Stimulated activated CD4-positive, alpha-beta T cell treated with anti-CD3 and anti-CD28 coated beads, Interleukin-1b, Interleukin-23, amount 100 ng/mL, for 4 hours (primary cell): ENCODE measurements at places on chromosomes 7 and 10.

DNA sequence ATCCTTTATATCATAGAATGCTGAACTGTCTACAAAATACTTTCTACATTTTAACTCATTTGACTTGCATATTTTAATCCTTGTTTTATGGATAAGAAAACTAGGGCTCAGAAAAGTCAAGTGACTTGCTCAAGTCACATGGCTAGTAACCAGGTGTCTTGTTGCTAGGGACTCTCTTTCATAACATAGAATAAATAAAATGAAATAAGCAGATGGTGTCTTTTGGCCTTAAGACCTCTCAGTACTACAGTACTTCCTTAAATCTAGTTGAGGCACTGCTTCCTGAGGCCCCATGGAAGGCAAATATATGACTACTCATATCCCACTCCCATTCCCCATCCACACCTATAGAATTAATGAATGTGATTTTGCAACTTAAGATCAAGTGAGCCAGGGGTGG is 87.9 kb downstream of the CDK6 start:
- no peak for DNase-seq

DNA sequence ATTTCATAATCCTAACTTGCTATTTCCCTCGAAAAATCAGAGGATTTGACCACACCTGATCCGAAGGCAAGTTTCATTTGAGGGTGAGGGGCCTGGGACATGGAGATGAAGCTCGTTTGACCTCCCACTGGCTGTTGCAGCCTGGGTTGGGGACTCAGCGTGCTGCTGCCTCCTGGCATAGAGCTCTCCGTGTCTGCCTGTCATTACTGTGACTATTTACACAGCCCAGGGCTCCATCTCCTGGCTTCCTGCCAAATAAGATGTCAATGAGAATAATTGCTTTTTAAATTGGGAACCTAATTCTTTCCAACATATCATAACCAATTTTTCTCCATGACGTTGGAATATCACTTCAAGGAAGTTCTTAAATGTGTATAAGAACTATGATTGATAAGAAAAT is 139.3 kb upstream of the COBL start:
- no peak for DNase-seq

- DNase-seq = no peak
These were observed 65.5 kb upstream of the PAPSS2 start for GRCh38 chr10:87594181-87594580.

DNA sequence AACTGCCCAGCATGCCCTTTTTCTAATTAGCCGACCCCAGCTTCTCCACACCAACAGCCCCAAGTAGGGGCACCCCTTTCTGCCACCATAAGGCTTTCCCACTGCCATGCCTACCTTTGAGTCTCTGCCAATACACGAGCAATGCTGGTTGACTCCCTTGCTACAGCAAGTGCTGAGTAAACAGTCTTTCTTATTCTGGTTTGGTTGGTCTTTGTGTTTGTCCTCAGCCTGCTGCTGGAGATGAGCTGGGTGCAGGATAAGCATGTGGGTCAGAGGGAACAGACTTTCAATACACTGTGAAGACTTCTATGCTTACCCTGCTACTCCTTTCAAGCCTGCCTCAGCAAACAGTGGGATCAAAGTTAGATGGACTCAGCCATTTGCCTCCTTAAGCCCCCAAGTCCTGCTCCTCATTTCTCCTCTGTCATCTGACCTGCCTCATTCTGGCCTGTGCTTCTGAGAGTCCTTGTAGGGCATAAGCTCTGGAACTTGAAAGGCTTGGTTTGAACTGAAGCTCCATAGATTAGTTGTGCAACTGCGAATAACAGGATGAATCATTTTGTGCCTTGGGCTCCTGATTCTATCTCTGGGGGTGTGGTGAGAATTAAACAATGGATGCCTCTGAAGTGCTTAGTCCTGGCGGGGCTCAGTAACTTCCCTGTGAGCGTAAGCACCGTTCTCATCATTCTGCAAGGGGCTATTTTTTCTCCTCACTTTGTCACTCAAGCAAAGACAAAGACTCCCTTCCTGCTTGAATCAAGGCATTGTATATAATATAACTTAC is 533.8 kb upstream of the DPP6 start:
- no peak for DNase-seq

GRCh38 chr7:86664486-86664885 is 20.8 kb downstream of the GRM3 start:
- no peak for DNase-seq

DNA sequence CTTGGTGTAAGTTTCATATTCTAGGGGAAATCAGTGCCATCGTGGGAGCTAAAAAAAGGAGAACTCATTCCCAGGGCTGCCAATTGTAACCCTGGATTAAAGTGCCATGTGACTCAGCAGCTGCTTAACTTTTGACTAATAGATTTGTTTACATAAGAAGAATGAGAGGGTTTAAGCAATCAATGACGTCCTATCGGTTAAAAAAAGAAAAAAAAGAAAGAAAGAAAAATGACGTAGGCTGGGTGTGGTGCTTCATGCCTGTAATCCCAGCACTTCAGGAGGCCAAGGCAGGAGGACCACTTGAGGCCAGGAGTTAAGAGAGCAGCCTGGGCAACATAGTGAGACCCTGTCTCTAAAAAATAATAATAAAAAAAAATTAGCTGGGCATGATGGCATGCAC is 116.2 kb upstream of the AFAP1L2 start:
- no peak for DNase-seq

DNA sequence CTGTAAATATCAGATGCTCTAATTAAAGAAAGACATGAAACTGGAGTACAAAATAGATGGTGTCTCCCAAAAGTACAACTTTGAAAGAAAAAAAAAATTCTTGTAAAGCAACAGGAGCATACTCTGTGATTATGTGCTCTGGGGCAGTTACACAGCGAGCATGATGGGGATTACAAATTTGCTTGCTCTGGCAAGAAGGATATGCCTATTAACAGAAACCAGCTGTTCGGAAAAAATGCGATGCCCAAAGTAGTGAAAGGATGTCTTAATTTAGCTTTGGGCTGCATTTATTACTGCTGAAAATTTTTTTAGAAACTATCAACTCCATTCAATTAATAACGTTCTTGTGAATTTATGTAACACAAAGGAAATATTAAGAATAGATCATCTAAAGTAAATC is 256.9 kb upstream of the TPK1 start:
- DNase-seq = no peak

DNA sequence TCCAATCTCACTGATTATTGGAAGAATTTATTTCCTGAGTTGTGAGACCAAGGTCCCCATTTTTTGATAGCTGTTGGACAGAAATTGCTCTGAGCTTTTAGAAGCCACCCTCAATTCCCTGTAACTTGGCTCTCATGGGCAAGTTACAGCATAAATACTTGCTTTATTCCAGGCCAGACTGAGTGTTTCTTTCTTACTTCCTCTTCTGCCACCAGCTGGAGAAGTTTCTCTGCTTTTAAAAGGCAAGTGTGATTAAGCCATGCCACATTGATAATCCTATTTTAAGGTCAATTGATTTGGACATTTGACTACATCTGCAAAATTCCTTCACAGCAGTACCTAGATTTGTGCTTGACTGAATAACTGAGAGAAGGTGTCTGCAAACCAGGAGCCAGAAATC is 14.1 kb upstream of the TAS2R41 start:
- DNase-seq = no peak

DNA sequence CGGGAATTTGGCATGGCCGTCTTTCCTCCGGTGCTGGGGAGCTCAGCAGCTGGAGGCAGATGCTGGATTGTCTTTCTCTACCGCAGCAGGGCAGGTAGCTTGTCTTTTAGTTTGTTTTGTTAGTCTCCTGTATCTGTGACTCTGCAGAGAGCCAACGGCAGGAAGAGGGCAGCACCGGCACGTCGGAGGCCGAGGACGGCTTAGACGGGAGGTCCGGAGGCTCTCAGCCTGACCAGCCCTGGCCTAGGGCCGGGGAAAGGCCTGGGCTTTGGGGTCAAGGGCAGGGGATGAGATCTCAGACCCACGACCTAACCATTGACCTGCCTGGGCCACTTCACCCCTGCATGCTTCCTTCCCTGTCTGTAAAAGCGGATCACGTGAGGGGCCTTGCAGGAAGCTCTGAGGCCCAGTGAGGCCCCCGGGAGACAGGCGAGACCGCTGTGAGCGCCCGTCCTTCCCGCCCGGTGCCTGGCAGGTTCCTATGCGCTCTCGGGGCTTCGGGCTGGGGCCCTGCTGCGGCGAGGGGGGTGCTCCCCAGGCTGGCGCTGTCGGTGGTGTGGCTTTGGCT is 72.7 kb downstream of the LHPP start:
- DNase-seq = no peak

- no peak for DNase-seq
These were observed 1.3 kb downstream of the PTPRZ1 start for GRCh38 chr7:121874298-121874697.

- DNase-seq = no peak
These were observed 338.1 kb downstream of the WDR37 start for GRCh38 chr10:1394155-1394912.

GRCh38 chr10:111100198-111100597 is 23.4 kb downstream of the ADRA2A start:
- no peak for DNase-seq

DNA sequence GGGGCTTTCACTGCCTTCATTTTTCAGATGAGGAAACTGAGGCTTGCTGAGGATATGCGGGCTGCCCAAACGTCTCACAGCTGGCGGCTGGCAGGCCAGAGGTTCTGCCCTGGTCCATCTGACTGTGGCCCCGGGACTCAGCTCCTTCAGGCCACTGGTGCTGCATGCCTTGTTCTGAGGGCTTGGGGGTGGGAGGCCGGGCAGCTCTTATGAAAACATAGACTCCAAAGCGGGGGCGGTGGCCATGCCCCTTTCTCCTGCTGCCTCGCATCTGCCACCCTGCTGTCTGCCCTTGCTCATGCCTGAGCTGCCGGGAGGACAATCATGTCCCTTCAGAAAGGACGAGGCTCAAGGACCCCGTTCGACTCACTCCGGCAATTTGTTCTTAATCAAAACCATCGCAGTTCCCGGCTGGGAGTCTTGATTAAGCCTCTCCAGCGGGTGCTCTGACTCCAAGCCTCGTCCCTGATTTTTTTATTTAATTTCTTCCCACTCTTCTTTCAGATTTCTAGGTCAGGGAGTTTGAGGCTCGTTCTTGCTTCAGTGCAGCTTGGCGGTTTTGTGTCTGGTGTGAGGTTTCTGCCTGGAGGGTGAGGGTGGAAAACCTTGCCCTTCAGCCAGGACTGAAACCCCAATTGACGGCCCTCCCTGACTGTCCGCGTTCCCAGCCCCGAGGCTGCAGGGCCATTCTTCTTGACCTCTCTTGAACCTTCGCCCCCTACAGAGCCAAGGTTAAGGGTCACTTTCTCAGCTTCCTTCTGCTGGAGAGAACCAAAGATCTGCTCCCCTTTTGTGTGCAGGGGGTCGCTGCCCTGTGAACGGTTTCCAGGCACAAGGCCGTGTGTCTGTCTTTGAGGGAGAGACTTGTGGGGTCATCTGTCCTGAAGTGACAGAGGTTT is 120.8 kb downstream of the DNAJB6 start:
- DNase-seq = no peak

DNA sequence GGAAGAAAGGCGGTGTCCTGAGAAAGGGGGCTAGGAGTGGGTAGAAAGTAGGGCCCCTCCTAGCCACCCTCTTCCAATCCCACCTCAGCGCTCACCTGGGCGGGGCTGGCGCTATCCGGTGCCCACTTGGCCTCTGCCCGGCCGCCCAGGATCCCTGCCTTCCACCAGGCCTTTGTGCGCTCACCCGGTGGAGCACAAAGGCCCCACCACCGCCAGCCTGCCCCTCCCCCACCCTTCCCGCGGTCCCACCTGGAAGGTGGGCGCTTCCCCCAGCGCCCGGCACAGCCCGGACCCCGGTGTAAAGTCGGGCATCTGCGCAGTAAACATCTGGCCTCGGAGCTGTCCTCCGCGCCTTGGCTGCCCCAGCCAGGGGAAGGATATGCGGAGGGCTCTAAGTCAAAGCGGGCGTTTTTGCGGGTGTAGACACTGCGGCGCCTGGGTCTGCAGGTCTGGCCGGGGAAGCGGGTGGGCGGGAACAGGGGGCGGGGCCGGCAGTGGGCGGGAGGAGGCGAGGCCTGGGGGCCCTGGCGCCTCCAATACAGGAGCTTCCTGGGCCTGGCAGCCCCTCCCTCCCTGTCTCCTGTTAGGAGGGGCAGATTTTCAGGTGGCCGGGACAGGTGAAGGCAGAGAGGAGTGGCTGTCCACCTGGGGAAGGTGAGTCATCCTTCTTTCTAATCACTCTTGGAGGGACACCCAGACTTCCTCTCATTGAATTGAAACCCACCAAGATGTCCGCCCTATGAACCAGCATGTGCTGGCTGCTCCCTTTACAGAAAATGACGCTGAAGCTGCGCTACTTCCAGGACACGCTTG is 49.3 kb downstream of the PNLIPRP2 start:
- no peak for DNase-seq

DNA sequence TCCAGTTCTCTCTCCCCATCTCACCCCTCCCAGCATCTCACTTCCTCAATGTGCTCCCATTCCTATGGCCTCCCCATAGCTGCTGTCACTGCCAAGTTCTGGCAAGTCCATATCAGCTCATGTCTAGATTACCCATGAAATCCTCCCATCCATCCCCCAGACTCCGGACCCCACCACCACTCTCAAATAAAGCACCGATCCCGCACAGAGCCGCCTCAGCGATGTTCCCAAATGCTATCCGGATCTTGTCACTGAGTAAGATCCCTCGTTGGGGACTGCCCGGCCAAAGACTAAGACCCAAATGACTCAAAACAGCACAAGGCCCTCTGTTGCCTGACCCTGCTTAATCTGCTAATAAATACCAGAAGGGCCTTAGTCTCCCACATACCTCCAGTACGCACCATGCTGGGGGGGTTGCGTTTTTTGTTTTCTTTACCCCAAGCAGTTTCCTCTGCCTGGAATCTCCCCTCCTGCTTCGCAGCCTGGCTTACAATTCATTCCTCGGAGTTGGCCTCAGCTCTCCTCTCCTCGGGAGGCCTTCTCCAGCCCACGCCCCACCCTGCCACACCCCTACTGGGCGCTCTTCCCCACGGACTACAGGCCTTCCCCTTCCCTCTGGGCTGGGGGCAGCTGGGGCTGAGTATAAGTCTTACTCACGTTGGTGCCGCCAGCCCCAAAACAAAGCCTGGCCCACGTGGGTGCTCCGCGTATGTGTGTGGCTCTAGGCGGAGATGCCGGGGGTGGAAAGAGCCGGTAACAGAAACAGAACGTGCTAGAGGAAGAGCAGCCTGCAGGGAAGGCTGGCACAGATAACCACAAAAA is 1.8 kb upstream of the DUSP5 start:
- DNase-seq = peak; percentile 63

DNA sequence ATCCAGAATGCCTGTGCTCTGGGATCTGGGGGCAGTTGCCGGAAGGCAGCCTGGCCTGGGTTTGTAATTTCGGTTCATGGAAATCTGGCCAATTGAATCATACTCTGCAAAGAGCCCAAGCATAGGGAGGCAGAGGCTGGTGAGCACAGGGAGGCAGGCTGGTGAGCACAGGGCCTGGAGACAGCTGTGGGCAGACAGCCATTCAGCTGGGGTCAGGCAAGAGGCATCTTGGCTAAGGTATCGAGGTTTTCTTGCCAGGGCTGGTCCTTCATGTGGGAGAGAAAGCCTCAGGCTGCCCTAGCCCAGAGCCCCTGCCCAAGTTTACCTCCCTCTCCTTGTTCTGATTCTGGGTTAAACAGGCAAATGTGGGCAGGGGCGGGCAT is 63.7 kb upstream of the BAIAP2L1 start:
- no peak for DNase-seq

DNA sequence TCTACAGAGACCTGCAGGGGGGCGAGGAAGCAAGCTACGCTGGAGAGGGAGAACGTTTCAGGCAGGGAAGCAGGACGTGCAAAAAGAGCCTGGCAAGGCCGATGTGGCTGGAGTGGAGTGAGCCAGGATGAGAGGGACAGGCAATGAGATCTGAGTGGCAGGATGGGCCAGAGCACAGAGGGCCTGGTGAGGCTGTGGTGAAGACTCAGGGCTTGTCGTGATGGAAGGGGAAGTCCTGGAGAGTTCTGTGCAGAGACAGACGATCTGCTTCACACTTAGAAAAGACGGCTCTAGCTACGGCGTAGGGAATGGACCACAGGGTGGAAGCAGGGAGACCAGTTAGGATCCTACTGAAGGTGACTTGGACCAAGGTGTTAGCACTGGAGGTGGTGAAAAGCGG is 87.0 kb downstream of the SH3PXD2A start:
- no peak for DNase-seq
